MV-4-11 (cell line): ENCODE measurements at places on chromosomes 12 and 14.
A peak's percentile ranks its signal among the peaks of the same experiment; 100 is the strongest.

DNA sequence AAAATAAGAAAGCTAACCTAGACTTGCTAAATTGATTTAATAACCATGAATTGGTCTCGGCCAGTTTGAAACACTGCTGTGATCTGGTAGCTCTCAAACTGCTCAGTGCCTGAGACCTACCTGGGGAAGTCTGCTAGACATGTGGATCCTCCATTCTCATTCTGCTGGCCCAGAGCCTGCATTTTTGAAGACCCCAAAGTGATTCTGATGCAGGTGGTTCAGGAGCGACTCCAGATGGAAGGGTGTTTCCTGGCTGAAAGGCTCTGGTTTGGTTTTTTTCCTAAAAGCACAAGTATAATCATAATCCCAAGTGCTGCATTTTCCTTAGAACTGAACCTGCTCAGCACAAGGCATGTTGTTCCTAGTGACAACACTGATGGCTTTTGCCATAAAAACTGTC, 159.5 kb downstream of the ZNF664 start:
- DNase-seq: no peak

DNA sequence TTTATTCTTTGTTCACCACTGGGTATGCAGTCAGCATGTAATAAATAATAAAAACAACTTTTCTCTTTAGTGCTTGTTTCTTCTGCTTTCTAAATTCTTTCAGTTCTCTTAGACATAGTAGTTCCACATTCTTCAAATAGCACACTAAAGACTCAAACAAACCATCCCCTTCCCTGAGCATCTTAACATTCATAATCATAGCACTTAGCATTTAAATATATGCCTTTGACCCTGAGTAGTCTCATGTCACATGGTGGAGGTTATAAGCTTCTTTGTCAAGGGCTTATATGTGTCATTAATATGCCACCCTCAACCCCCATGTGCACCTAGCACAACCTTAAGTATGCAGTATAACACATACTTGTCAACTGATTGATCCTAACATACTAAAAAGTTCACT, 212.7 kb downstream of the PHLDA1 start:
- peak; percentile 36 for DNase-seq

DNA sequence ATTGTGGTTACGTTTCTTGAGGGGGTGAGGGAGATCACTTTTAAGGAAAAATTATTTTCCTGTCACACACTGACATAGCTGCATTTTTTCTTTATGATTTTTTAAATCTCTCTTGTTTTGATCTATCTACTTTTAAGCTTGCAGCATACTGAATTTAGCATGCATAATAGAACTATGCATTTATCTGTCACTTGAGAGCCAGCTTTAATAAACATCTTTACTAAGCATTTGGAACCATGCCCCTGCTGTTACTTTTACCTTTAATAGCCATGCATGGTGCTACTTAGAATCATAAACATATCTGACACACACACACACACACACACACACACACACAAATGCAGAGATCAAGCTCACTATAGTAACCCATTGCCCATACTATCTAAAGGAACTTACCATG, 486.2 kb downstream of the NELL2 start:
- DNase-seq: no peak

GRCh38 chr14:38944691-38945090, 158.3 kb downstream of the SEC23A start:
- DNase-seq: no peak

- DNase-seq: no peak
Measured at GRCh38 chr14:97930166-97930565, 1133.0 kb downstream of the VRK1 start.

- no peak for DNase-seq
Measured at GRCh38 chr14:100857233-100857922, 31.5 kb downstream of the MEG3 start.

GRCh38 chr14:104428333-104428851, 151.2 kb upstream of the C14orf180 start:
- no peak for DNase-seq

- DNase-seq: no peak
Measured at GRCh38 chr14:61577506-61577931, 117.8 kb upstream of the HIF1A start.

- no peak for DNase-seq
Measured at GRCh38 chr12:3965046-3965445, 91.8 kb upstream of the PARP11 start.

DNA sequence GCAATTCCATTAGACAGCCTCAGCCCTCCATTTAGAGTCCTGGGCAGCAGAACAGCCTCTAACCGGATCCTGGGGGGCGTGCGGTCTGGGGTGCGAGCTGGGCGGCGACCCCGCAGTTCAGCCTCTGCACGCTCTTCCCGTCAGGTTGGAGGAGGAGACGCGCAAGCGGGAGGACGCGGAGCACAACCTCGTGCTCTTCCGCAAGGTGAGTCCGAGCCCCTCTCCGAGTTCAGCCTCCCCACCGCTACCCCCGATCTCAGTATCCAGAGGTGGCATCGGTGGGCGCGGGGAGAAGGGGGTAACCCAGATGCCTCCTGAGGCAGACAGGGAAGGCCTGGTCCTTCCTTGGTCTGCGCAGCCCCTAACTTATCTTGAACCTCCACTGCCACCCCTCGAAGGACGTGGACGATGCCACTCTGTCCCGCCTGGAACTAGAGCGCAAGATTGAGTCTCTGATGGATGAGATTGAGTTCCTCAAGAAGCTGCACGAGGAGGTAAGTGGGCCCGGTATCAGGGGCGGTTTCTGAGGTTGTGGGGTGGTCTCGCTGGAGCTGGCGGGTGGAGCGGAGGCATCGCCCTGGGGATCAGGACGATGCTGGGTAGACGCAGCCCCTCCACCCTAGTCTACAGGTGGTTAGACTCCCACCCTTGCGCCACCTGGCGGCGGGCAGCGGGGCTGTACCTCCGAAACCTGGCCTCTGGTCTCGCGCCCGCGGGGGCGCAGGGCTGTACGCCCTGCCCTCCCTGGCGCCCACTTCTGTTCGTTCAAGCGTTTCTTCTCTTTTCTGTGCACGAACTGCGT, 1.3 kb downstream of the PRPH start:
- no peak for DNase-seq

DNA sequence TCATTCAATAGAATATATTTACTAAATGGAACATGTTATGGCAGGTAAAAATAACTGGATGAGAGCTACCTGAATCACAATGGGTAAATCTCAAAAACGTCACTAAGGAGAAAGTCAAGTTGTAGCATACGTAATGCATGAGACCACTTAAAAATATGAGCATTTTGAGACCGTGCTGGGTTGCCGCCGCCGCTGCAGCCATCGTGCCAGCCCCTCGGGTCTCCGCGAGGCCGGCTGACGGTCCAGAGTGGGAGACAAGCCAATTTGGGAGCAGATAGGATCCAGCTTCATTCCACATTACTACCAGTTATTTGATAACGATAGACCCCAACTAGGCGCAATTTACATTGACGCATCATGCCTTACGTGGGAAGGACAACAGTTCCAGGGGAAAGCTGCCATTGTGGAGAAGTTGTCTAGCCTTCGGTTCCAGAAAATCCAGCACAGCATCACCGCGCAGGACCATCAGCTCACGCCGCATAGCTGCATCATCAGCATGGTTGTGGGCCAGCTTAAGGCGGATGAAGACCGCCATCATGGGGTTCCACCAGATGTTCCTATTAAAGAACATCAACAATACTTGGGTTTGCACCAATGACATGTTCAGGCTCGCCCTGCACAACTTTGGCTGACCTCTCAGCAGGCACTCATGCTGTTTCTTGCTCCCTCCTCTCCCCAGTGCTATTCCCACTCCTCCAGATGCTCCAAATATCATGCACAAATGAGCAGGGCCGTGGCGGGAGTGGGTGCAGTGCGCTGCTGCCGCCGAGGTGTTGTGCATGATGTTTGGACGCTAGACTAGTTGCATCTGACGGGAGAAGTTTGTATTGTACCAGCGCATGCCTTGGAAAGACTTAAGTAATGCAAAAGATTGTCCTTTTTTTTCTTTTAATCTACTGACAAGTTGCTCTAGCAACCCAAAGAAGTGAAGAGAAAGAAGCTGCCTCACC, 6.3 kb upstream of the BRMS1L start:
- DNase-seq: no peak

GRCh38 chr14:37585971-37586796, 8.9 kb downstream of the FOXA1 start:
- no peak for DNase-seq

DNA sequence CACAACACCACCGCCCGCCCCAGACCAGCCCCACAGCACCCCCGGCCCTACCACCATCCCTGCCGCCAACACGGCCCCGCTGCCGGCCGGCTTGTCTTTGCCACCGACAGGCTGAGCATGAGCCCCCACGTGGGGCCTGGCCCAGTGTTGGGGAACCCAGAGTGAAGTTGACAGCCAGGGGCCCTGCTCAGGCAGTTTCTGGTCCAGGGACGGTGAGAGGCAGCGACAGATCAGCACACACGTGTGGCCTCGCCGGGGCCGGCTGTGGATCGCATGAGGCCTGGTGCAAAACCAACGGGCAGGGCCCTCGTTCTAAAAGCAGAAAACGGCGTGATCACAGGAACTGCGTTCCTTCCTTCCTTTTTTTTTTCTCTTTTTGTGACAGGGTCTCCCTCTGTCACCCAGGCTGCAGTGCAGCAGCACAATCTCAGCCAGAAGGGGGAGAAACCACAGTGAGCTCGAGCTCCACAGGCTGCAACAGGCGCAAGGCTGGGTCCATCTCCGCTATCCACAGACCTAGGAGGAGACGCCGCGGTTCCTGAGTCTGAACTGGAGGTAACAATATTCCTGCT, 50.5 kb upstream of the FBRSL1 start:
- peak; percentile 73 for DNase-seq

- DNase-seq: no peak
Measured at GRCh38 chr12:12323591-12323990, 26.5 kb downstream of the MANSC1 start.

- DNase-seq: peak; percentile 80
Measured at GRCh38 chr12:50066402-50066801, 9.0 kb downstream of the ASIC1 start.

DNA sequence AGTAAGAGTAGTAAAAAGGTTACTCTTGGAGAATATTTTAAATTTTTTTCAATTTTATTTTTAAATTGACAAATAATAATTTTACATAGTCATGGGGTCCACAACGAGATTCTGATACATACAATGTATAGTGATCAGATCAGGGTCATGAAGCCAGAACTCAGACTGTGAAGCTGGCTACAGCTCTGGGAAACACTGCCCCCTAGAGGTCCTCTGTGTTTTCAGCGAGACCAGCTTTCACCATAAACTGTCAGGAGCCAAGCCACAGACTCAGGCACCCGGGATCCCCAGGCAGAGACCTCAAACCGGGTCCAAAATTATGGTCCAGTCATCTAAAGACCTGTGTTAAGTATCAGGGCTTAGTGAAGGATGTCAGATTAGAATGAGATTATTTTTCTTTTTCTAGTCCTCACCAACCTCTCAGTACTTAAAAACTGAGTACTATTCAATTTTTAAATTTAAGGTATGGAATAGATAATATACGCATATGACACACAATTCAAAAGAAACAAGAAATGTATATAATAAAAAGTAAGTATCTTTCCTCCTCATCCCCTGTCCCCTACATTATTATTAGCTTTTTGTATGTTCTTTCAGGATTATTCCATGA, 397.1 kb downstream of the MDGA2 start:
- DNase-seq: peak; percentile 12

- peak; percentile 58 for DNase-seq
Measured at GRCh38 chr14:90608929-90609341, 207.3 kb downstream of the TTC7B start.

GRCh38 chr12:112183141-112184021, 58.0 kb downstream of the TRAFD1 start:
- no peak for DNase-seq

DNA sequence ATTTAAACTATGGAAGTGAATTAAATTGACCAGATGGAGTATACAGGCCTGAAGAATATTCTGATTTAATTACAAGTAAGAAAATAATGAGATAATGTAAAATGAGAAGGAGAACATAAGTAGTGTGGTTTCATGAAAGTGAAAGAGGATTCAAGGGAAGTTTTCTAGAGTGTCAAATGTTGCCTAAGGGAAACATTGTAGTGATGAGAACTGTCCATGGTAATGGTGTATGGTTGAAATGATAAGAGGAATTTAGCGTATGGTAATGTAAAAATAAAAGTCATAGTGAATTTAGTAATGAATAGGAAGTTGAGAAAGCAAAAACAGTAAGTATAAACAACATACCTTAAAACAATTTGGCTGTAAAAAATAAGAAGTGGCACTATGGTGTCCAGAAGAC, 1954.6 kb upstream of the FLRT2 start:
- DNase-seq: peak; percentile 49

GRCh38 chr14:77120771-77121743, 20.5 kb downstream of the ZDHHC22 start:
- DNase-seq: peak; percentile 82

DNA sequence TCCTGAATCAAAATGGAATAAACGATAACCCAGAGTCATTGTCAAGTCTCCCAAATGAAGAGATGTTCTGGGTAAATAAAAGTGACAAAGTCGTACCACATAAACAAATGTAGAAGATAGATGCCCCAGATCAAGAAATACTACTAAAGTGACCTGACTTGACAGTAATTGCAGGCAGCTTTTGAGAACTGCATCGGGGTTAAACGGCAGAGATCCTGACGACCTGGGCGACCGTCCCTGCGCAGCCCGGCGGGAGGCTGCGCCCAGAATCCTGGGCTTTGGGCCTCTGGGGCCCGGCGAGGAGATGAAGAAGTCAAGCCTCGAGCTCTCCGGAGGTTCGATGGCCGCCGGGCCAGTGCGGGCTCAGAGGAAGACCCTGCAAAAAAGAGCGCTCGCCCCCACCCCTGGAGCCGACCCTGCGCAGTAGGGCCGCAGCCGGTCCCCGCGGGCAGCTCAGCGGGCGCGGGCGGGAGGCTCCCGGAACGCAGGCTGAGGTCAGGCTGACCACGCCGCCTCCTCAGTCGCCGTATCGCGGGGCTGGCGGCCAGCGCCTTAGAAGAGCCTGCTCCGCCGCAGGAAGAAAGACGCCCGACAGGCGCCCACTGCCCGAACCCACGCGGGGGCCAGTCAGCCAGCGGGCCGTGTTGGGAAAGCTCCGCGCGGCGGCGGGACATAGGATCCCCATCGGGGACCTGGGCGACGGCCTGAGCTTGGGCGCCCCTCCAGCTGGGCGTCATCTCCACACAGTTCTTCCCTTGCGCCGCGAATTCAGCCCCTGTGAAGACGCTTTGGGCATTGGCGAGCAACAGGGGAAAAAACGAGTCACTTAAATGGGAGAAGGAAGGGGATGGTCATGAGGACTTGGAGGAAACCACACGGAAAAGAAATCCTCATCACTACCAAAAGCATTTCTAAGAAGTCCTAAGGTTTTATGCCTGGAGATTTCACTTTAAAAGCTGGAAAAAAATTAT, 16.0 kb downstream of the NKX2-1 start:
- DNase-seq: no peak

GRCh38 chr12:56628671-56629458, 1.3 kb downstream of the BAZ2A start:
- peak; percentile 63 for DNase-seq
